ENCODE measurements at places on chromosomes 1 and 21.

- no peak for DNase-seq
Observed at GRCh38 chr1:210645582-210646257, 317.0 kb downstream of the HHAT start.

DNA sequence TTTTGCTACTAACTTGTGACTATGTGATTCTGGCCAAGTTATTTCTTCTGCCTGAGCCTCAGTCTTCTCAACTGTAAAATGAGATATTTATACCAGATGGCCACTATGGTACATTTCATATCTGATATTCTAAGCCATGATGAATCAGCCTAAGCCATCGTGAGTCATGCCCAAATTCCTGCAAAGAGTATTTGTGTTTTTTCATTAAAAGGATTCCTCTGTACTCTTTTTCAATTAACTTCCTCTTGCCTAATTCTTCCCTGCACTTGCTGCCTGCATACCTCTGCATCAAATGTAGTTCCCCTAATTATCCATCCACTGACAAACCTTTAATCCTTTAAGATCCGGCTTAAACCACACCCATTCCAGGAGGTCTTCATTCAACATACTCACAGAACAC, 575.1 kb upstream of the BEND5 start:
- DNase-seq: no peak

- no peak for DNase-seq
Observed at GRCh38 chr1:38500352-38500751, 359.2 kb downstream of the RRAGC start.

- DNase-seq: no peak
Observed at GRCh38 chr21:31455506-31455905, 111.4 kb upstream of the TIAM1 start.

- DNase-seq: no peak
Observed at GRCh38 chr1:72362538-72362937, 80.2 kb upstream of the NEGR1 start.

DNA sequence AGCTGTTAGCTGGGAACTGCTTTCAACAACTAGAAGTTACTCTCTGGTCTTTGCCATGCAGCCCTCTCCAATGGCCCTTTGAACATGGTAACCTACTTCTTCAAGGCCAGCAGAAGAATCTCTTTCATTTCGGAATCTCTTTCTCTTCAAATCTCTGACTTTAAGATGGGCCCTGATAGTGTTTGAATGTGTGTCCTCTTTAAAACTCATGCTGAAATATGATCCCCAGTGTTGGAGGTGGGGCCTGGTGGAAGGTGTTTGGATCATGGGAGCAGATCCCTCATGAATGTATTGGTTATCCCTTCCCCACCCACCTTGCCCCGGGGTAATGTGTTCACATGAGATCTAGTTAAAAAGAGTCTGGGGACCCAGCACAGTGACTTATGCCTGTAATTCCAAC, 54.5 kb upstream of the SOX13 start:
- DNase-seq: no peak

DNA sequence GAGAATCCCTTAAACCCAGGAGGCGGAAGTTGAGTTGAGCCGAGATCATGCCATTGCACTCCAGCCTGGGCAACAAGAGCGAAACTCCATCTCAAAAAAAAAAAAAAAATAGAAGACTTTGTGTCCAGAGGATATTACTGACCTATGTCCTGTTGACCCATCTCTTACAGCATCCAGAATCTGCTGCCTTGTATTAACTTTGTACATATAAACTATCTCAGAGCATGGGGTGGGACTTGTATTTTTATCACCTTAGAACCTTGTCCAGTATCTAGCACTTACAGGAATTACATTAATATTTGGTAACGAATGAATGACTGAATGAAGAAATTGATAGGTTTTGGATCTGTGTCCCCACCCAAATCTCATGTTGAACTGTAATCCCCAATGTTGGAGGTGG, 117.8 kb downstream of the TGFBR3 start:
- no peak for DNase-seq

DNA sequence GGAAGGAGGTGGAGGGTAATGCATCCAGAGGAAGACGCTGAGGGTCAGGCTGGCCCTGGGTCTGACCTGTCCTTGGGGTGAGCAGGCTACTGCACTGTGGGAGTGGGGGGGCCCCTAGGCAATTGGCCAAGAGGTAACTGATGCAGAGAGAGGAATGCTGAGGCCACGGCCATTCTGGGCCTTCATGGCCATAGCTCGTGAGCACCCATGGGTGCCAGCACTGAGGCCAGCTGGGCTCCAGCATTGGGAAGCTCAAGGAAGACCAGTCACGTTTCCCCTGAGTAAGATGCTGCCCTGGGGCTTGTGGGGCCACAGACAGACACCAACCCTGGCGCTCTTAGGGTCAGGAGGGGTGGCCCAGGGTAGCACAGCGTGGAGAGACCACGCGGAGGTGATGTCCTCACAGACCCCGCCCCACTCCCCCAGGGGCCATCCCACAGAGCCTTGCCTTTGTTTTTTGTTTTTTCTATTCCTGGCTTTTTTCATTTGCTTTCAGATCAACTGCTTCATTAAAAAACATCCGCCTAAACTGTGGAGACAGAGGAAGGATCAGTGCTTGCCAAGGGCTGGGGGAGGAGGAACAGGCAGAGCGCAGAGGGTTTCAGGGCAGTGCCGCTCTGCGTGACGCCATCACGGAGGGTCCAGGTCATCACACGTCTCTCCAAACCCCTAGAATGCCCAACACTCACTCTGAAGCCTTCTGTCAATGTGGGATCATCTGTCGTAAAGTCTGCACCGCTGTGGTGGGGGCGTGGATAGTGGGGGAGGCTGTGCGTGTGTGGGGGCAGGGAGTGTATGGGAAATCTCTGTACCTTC, 61.1 kb downstream of the SIK1 start:
- no peak for DNase-seq

- DNase-seq: no peak
Observed at GRCh38 chr1:223201967-223202366, 58.9 kb upstream of the TLR5 start.

DNA sequence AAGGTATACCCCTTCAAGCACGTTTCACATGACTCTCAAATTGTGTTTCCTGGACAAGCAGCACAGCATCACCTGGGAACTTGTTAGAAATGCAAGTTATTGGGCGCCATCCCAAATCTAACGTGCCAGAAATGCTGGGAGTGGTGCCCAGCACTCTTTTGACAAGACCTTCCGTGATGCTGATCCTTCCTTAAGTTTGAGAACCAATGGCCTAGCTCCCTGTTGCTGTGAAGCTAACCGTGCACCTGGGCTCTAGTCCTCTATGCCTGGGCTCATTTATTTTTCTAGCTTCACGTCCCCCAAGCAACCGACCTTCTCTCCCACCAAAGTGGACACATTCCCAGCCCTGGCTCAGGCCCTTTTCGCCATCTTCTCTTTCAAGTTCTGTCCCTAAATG, 4.3 kb downstream of the BEST4 start:
- DNase-seq: no peak

DNA sequence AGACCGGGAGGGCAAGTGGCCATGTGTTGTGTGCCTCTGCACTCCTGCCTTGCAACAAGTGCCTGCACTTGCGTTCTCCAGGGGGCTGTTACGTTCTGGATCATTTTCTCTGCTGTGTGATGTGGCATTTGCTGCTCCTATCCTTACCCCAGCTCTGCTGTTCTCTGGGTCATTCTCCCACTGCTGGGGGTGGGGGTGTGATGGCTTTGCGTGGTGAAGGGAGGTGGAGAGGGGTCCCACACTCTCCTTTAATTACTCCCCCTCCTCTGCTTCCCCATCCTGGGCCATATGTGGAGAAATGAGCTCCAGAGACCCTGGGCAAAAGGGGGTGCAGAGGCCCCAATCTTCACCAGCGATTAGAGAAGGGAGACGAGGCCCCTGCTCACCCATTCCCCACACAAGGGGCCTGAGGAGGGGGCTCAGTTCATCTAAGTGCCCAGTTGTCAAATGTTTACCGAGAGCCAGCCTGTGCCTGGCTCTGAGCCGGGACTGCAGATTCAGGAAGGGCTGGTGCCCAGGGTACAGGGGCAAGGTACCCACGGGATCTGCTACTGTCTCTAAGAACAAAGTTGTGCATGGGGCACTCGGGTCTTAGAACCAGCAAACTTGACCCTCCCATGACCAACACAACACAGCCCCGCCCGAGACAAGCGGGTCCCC, 355.4 kb downstream of the PTPRU start:
- DNase-seq: no peak
